AG04449 (cell line): ENCODE measurements at places on chromosomes 7 and 10.

DNA sequence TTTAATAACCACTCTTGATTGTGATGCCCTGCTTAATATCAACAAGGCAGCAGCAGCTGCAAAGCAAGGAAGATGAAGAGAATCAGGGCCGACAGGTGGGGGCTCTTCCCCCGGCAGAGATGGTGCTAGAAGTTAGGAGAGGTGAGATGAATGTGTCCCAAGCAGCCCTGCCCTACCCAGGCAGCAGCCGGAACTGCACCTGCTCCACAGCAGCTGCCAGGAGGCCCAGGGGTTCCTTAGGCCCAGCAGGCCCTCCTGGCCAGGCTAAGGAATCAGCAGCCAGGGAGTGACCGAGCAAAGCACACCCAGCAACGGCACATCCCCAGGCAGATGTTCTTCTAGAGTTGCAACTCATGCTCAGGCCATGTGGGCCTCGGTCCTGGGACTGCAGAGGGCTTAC, 17.9 kb downstream of the AFAP1L2 start:
- no peak for DNase-seq

DNA sequence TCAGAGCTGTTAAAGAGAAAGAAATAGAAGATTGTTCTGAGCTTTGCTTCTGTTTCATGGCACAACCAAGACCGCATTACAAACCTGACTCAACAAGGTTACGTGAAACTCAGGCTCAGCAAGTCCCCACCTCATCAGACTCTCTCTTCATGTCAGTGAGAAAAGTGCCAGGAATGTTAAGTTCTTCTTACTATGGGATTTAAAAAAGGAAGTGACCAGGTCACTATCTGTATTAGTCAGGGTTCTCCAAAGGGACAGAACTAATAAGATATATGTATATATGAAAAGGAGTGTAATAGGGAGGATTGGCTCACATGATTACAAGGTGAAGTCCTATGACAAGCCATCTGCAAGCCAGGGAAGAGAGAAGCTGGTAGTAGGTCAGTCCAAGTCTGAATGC, 25.4 kb upstream of the PAPSS2 start:
- no peak for DNase-seq

- DNase-seq = no peak
Measured at GRCh38 chr7:47078241-47078640, 503.7 kb downstream of the TNS3 start.

DNA sequence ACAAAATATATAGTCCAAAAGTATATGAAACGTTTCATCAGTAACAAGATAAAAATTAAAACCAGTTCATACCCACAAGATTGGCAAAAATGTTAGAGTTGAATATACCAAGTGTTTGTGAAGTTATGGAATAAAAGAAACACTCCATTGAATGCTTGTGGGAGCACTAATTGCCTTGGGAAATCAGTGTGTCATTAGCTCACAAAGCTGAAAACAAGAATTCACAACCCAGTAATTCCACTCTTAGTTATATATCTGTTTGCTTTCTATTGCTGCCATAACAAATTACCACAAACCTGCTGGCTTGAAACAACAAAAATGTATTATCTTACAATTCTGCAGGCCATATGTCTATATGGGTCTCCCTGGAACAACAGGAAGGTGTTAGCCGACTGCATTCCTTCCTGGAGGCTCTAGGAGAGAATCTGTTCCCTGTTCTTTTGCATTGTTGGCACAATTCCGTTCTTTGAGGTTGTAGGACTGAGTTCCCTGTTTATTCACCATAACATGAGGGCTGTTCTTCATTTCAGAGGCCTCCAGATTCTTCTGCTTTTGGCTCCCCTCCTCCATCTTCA, 45.7 kb downstream of the SEM1 start:
- no peak for DNase-seq

GRCh38 chr7:28296571-28297483, 115.5 kb upstream of the CREB5 start:
- no peak for DNase-seq

DNA sequence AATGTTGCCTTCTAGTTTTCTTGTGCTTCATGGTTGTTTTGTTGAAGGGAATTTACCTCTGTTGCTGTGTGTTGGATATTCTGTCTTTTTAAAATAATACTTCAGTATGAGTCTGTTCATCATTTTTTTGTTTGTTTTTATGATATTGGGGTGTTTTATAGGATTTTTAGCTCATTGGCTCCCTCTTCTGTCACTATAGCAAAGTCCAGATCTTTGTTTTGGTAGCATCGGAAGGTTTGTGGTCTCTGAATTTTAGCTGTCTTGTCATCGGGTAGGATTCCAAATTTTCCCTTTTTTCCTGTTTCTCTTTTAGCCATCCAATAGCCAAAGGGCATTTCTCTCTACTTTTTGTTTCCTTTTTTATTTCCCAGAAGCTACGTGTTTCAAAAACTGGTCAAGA, 91.4 kb downstream of the EXOC4 start:
- no peak for DNase-seq

DNA sequence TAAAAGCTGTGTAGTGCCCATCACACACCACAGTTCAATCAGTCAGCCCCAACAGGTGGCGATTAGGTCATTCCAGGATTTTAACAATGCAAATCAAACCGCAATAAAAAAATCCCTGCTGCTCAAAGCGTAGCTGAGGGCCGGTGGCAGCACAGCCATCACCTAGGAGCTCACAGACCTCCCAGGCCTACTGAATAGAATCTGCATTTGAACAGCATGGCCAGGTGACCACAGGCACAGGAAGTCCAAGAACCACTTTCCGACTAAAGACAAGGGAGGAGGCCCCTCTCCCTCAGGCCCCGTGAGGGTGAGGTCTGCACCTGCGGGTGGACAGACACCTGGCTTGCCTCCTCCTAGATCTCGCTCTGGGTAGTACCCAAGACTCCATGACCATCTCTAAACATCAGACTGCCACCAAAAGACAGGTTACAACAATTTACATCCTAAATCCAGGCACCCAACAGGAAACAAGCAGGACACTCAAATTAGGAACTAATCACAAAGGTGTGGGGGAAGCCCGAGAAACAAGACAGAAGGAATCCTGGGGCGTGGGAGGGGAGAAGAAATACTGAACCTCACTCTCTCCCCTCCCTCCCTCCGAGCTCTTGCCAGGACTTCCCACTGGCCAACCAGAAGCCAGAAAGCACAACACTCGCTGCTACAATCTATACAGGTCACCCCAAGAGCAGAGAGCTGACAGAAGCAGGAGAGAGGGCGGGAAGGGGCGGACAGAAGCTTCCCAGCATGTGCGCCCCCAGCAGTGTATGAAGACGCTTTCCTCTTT, 19.2 kb downstream of the GNA12 start:
- no peak for DNase-seq

DNA sequence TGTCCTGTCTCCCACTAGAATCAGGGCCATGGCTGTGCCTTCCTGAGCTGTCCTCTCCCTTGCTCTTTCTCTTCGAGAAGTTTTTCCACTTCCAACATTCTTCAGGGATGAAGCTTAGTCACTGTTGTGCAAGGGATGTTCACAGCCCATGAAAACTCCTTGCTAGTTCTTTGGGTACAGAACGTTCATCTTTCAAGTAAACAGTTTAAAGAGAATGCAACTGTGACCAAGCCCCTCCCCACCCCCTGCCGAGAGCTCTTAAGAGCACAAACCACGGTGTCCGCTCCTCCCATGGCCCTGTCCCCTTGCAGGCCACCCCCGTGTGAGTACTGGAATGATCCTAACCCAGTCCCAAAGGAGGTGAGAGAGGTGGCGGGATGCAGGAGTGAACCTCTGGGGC, 161.1 kb upstream of the RHEB start:
- DNase-seq = no peak

DNA sequence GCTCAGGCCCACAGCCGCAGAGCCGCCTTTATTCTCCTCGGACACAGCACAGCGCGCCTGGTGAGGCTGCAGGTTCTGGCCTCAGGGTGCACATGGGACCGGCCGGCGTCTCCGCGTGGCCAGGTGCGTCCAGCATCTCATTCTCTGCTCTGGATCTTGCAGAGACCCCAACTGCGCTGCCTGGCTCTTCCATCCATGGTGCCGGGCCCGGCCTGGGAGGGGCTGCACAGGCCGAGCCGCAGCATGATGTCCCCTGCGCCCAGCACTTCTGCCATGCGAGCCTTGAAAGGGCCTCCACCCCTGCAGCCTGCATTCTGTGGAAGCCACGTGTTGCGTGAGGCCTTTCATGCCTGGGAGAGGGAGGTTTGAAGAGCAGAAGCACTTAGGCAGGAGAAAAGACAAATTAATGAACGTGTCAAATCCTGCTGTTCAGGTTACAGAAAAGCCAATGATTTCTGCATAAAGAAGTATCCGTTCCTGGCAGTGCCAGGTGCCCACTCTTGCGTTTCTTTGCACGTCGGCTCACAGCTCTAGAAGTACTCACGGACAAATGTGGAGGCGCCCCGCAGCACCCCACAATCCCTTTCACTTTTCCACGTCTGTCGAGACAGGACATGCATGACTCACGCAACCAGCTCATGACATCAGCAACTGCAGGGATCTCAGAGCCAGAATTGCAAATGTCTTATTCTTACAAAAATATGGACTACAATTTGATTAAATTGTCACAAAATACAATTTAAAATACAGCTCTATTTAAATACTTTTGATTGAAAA, 571.4 kb downstream of the DNAJB6 start:
- no peak for DNase-seq

DNA sequence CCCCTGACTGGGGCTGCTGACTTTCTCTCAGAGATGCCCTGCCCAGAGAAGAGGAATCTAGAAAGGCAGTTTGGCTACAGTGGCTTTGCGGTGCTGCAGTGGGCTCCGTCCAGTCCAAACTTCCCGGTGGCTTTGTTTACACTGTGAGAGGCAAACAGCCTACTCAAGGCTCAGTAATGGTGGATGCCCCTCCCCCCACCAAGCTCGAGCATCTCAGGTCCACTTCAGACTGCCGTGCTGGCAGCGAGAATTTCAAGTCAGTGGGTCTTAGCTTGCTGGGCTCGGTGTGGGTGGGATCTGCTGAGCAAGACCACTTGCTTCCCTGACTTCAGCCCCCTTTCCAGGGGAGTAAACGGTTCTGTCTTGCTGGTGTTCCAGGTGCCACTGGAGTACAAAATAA, 734.5 kb upstream of the LRRN3 start:
- DNase-seq = no peak

- no peak for DNase-seq
Measured at GRCh38 chr10:77959384-77959783, 32.8 kb upstream of the DLG5 start.

DNA sequence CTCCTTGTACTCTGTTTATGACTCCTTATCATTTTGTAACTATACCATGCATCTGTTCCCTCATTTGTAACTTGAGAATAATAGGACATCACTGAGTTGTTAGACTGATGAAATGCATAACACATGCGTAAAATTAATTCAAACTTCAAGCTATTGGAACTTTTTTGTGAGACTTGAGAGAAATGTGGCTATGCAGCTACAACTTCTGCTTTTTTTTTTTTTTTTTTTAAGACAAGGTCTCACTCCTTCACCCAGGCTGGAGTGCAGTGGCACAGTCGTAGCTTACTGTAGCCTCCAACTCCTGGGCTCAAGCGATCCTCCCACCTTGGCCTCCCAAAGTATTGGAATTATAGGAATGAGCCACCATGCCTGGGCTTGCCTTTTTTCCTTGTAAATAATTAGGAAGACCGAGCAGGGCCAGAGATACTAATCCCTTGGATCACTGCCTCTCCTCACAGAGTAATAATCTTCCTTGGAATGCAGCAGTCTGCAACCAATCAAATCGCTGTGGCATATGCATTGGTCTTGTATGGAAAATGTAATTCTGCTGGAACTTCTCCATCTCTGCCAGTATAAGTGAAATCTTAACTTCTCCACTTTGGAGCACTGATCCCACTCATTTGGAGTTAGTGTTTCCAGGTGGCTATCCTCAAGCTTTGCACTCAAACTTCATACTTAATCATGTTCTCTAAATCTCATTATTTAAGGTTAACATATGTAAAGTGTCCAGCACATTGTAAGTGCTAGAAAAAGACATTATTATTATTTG, 2.0 kb upstream of the PANK1 start:
- no peak for DNase-seq

DNA sequence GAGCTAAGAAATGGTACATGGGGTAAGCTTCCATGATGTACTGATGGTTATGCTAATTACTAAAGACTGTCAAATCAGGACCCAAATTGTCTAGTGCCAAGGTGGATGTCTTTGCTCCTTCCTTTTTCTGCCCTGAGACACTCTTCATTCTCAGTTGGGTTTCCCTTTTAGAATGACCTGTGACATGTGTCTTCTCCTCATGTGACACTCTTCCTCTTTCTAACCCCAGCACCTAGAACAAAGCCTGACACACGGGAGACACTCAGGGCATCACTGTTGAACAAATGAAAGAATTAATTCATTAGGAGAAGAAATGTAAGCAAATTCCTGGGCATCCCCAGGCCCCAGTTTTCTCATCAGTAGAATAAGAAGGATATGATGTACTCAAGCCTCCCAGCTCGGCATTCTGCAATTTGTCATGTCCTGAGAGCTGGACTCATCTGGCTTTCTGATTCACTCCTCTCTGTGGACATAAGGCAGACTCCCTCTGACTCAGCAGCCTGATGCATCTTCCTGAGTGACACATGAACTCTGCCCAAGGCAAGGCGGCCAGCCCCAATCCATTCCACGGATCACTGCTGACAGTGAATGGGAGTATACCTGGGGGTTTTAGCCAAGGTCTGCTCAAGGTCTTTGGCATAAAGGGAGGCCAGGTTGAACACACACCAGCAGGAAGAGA, 473.8 kb downstream of the KCNMA1 start:
- peak; percentile 90 for DNase-seq

DNA sequence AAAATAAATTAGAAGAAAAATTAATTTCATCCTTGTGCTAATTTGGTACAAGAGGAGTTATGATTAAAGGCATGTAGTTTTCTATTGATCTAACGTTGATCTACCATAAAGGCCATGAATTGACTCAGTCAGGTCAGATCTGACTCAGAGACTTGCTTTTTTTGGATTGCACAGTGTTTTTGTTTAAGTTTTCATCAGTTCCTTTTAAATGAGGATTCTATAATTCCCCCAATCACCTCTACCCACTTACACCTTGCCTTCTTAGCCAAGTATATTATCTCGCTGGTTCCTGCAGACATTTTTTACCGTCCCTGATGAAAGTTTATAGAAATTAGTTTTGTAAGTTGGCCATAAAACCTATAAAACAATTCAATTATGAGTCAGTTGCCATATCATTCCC, 132.4 kb upstream of the PALS2 start:
- DNase-seq = no peak

GRCh38 chr10:95472304-95473088, 88.7 kb downstream of the SORBS1 start:
- no peak for DNase-seq

- DNase-seq = no peak
Measured at GRCh38 chr7:27124096-27124901, 6.3 kb downstream of the HOXA4 start.

DNA sequence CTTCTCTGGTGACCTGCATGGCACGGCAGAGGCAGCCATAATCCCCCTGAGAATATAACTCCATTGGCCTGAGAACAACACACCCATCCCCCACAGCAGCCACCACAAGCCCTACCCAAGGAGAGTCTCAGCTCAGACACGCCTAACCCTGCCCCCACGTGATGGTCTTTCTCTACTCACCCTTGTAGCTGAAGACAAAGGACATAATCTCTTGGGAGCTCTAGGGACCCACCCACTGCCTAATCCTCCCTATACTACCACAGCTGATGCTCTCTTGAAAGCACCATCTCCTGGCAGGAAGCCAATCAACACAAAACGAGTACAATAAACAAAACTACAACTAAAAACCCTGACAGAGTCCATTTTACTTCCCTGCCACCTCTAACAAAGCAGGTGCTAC, 30.7 kb upstream of the HPSE2 start:
- no peak for DNase-seq

GRCh38 chr10:78552261-78552811, 516.4 kb upstream of the ZMIZ1 start:
- peak; percentile 37 for DNase-seq

- DNase-seq = peak; percentile 92
Measured at GRCh38 chr10:30062090-30062489, 2.7 kb upstream of the JCAD start.

GRCh38 chr10:63628526-63629362, 107.5 kb downstream of the REEP3 start:
- no peak for DNase-seq
